ENCODE measurements at places on chromosomes 3 and 15.
A peak's percentile ranks its signal among the peaks of the same experiment; 100 is the strongest.

DNA sequence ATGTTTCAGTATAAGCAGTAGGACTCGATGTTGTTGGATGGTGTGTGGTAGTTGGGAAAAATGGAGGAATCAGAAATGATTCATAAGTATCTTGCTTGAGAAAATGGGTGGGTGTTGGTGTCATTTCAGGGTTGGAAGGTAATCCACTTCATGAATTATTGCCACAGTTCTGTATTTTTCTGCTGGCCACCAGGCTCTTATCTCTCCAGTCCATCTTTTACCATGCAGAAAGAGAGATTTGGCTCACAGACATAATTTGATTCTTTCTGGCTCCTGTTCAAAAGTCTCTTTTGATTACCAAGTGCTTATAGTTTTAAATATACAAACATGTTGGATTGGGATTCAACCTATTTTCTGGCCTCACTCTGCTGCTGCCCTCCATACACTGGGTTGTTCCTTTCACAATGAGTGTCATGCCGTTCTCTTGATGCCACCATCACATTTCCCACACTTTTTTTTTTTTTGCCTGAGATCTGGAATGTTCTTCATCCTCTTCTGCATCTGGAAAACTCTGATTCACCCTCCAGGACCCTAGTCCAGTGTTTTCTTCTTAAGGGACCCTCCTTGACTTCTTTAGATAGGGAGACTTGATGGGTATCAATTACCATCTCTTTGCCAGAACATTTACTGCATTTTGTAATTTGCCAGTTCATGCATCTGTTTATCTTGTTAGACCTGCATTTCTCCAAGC lies 69.4 kb upstream of the GAP43 start:
- no peak for DNase-seq

- DNase-seq: no peak
These were observed 825 bp upstream of the RTP3 start for GRCh38 chr3:46496746-46497555.

DNA sequence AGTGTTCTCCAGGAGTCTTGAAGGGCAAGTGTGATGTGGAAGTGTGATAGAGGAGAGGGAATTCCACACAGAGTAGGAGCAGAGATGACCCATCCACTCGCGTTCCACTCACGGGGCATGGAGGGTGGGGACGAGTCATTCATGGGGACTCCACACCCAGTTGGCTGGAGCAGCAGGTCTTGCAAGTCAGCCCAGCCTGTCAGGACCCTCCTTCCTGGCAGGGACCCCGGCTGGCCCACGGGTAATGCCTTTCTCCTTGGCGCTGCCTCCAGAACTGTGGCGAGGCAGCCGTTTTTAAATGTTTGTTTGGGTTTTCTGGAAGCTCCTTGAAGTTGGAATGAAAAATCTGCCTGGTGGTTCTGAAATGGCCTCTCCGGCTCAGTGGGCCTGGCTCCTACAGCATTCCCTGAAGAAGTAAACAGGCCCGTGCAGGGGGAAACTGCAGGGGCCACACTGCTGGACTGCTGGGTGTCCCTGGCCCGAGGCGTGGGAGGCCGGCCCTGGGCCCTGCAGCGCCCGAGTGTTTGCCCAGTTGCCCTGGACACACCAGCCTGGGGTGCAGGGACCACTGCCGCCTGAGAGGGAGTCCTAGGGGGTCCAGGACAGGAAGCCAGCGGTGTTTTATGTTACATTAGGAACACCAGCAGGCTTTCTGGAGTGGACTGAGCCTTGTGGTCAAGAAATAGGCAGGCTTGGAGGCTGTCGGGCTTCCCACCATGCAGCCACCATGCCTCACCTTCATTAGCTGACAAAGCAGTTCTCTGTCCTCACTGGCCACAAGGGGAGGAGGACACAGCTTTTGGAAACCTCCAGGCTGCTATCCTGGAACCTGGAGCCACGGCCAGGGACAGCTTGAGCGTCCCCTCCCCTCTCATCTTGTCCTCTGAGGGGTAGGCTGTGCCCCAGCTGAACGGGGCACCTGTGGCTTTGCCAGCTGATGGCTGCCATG lies 61.3 kb downstream of the CEMIP start:
- no peak for DNase-seq

DNA sequence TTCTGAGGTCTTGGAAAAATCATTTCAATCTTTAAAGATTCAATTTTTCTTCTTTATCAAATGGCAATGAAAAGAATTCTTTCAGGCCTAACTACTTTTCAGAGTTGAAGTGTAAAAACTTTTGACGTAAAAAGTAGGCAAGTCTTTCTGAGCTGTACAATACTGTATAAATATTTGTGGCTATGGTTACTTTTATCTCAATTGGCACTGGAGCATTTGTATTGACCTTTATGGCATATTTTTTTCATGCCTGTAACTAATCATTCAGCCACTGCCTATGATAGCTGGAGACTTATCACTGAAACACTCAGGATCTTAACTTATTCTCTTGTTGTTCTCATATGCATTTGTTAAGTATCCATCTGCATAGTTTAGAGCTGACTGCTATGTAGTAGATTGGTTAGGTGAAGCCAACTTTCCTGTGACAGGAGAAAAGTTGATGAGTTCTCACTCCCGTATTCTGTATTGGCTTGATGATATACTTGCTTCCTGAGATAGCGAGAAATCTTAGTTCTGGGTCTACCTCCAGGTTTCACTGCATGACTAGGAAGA lies 290.4 kb upstream of the TBL1XR1 start:
- no peak for DNase-seq

DNA sequence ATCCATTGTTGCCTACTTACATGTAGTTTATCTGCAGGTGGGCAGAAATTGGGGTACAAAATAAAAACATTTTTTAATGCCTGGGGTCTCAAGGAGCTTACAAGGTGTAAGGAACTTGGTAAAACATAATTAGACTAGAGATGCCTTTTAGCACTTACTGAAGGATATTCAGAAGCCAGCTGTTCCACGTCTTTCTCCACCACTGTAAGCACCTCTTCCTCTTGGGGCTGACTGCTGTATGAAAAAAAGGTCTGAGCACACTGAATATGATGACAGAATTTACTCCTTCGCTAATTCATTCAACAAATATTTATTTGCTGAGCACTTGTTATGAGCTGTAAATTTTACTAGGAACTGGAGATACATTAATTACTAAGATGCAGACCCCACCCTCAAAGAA lies 539.1 kb downstream of the UNC13C start:
- DNase-seq: no peak

DNA sequence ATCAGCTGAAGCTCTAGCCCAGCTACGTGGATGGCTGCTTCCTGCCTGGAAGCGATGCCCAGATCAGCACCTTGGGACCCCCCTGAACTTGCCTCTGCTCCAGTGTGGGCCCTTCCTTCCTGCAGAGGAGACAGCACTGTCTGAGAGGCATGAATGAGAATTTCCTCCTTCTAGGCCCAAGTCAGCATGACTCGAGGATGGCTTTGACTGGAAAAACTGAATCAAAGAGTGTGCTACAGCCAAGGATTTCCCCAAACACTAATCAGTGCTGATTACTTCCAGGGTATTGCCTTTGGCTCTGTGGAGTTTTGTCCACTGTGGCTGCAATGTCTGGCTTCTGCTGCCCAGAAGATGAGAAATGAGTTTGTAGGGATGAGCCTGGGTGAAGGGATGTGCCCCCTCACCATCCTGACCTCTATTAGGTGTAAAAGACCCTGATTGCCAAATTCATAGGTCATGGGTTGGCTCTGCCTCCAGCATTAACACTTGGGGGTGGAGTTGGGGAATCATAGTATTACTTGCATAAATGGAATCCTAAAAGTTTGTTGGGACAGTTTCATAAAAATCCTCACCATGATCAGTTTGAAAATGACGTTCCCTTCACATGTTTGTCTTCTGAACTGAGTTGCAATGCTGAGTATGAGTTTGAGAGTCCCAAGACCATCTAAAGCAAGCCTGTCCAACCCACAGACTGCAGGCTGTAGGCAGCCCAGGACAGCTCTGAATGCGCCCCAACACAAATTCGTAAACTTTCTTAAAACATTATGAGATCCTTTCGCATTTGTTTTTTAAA lies 36.7 kb downstream of the FLNB start:
- DNase-seq: no peak

GRCh38 chr15:78492872-78493271 lies 14.5 kb upstream of the HYKK start:
- no peak for DNase-seq

DNA sequence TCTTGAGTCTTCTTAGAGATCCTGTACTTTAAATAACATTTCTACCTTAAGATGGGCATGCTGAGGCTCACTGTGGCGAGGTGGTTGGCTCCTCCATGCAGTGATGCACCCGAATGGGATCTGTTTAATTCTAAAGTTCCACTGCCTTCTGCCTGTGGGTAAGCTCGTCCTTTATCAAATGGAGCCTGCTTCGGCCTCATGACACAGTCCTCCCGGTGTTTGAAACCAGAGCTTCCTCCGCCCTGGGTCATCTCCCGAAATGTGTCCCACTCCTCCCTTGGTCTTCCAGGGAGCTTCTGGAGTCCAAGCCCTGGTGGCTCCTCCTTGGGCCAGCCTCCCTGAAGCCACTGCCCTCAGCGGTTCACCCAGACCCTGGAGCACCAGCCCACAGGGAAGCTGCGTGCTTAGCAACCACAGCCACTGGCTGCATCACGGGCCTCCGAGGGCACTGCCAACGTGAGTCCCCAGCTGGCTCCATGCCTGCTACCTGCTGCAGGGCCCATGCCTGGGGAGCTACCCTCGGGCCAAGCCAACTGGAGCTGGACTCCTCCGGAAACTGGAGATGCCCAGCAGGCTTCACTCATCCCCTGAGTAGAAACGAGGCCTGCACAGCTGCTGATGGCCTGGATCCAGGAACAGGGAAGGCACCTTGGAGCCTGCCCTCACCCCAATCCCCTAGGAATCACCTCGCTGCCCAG lies 3.3 kb downstream of the RHCG start:
- DNase-seq: no peak

DNA sequence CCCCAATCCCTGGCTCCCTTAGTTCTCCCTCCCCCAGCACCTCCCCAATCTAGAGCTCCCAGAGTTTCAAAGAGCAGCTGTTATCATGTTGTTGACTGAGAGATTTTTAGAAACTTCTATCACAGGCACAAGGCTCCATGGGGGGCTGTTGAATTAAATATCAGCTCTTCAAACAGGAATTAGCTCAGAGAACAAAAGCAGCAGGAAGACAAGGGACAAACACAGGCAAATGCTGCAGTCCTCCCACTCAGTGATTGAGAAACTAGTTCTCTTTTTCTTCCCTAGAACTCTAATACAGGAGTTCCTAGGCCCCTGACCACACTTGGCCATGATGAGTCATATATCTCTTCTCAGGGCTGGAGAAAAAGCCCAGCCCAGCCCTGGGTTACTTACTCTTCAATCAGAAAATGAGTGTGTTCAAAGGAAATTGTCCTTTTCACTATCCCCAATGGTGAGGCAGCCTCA lies 262.1 kb downstream of the IGSF11 start:
- DNase-seq: no peak

DNA sequence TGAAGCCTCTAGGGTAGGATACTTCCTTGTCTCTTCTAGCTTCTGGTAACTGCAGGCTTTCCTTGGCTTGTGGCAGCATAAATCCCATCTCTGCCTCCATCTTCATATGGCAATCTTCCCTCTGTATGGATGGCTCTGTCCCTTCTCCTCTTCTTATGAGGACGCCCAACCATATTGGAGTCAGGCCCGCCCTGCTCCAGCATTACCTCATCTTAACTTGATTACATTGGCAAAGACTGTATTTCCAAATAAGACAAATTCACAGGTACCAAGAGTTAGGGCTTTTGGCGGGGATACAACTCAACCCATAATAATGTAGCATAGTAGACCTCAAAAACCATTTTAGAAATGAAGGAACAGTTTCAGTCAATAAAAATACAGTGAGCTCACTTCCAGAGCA lies 75.4 kb downstream of the BDH1 start:
- no peak for DNase-seq

DNA sequence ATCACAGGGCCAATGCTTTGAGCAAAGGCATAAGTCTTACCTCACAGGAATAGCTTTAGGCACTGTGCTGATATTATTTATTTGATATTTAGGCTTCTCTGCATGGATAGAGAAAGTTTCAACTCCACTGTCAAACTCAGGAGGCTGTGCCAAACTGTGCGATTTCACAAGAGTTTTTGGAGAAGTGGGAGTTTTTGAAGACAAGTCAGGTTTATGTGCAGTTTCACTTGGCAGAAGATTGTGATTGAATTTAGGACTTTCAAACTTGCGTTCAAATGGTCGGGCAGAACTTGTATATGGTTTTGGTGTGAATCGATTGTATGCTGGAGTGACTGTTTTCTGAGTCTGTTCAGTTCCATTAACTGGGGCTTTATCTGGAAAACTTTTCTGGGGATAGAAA lies 113.7 kb downstream of the TJP1 start:
- no peak for DNase-seq

- no peak for DNase-seq
These were observed 9.2 kb upstream of the PGPEP1L start for GRCh38 chr15:99016680-99017321.

DNA sequence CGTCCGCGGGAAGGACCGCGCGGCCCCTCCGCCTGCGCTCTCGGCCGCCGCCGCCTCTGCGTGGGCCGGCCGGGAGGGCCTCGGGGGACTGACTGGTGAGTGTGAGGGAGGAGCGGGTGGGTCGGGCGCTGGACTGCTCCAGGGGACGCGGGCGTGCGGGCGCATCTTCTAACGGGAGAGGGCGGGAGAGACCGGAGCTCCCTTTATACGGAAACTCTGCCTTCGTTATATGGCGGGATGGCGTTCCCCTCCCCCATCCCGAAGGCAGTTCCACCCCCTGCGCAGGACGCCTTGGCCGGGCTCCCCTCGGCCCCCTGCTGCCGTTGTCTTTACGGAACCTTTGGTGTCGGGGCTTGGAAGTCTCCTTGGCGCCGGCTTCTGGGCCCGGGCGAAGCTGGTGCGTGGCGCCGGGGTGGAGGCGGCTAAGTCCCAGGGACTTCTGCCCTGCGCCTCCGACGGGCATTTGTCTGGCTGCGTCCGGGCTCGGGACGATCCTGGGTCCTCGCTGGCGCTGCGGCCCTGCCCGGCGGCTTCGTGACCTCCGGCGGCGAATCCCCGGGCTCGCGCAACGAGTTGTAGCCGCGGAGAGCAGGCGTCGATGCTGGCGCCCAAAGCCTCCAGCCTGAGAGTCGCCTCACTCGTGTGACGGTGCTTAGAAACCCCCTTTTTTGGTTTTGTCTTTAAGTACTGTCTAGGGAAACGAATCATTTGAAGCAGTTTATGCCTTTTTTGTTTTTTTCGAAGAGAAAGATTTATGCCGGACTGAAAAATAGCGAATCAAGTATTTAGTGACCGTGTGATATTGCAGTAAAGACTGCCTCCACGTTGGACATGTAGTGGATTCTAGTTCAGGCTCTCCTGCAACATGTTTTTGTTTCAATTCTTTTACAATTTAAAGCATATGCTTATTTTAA lies 623 bp downstream of the ZNF639 start:
- DNase-seq: peak; percentile 29

GRCh38 chr3:148990236-148990635 lies 1.1 kb upstream of the GYG1 start:
- no peak for DNase-seq
